Fibroblast of the conjunctiva (primary cell): ENCODE measurements at places on chromosomes 1 and 21.

DNA sequence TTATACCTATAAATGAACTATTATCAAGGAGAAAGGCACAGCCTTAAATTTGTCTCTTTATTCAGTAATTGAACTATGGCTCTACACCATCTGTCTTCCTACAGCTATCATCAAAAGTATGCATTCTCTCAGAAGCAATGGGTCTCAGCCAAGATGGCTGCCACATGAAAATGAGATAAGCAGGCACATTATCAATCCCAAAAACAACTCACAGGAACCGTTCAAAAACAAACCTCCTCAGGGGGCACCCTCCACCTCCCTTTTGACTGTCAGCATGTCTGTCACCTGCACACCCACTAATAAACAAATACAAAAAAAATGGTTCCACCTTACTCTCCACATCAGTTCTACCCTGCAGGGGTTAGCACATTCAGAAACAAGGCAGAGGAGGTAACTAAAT, 23.6 kb downstream of the KIAA0319L start:
- DNase-seq: no peak

- peak; percentile 28 for DNase-seq
These were observed 329.2 kb downstream of the TGFB2 start for GRCh38 chr1:218674280-218674773.

DNA sequence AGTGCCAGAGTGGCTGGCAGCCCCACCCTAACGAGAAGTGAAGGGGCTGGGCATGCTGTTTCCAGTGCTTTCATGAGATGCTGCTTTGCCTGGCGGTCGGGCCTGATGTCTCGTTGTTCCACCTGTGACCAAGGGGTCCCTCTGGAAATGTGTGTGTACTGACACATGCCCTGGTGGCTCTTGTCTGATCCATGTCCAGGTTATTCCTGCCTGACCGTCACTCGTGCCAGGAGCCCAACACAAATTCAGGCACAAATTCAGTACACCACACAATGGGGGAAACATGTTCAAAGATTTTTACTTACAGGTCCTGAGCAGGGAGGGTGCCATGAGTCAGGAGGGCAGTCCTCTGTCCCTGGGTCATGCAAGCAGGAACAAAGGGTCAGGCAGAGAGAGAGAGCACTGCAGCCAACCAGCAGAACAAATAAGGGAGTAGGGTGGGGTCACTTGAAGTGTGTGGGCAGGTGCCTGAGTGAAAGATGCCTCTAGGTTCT, 76.3 kb downstream of the ADARB1 start:
- no peak for DNase-seq

DNA sequence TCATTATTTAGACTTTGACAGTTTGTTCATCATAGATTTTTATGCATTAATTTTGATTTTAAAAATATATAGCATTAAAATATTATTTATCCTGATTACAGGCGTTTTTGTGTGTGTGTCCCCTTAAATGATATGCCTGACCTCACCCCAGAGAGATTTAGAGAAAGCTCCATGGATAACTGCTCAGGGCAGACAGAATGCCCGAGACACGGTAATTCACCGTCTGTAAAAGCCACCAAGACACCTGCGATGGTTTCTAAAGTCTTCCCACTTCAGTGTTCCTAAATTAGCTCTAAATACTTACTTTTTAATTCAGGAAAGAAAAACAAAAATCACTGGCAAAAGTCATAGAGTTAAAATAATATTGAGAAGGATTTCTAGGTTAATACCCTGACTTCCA, 350.6 kb upstream of the RUNX1 start:
- no peak for DNase-seq

GRCh38 chr1:212774584-212774983, 17.0 kb downstream of the NSL1 start:
- DNase-seq: no peak

DNA sequence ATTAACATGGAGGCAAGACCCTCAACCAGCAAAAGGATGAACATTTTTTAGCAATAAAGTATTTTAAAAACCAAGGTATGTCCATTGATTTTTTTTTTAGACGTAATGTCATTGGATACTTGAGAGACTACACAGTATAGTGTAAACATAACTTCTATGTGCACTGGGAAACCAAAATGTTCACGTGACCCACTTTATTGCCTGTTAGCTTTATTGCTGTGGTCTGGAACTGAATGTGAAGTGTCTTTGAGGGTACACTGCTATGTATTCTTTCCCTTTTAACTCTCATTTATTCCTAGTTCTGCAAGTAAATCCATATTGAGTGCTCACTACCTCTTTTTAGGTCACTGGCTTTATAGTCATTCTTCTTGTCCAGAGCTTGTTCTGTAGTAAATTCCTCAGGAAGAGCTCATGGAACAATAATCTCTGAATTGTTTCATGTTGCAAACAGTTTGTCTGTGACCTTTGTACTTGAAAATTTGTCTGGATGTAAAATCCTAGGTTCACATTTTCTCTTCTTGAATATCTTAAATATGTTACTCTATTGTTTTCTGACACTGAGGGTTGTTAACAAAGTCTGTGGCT, 20.6 kb downstream of the ABCD3 start:
- DNase-seq: no peak

DNA sequence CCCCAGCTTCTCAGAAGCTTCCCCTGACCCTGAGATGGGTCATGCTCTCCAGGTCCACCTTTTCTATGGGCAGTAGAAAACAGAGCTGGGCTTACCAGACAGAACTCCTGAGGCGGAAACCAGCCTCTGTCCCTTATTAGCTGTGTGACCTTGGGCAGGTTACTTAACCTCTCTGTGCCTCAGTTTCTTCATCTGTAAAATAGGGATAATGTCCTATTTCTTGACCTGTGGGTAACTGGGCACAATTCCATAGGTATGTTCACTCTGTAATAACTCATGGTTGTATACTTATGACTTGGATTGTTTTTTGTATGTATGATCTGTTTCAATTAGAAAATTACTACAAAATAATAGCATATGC, 57.1 kb upstream of the EDN2 start:
- DNase-seq: no peak

DNA sequence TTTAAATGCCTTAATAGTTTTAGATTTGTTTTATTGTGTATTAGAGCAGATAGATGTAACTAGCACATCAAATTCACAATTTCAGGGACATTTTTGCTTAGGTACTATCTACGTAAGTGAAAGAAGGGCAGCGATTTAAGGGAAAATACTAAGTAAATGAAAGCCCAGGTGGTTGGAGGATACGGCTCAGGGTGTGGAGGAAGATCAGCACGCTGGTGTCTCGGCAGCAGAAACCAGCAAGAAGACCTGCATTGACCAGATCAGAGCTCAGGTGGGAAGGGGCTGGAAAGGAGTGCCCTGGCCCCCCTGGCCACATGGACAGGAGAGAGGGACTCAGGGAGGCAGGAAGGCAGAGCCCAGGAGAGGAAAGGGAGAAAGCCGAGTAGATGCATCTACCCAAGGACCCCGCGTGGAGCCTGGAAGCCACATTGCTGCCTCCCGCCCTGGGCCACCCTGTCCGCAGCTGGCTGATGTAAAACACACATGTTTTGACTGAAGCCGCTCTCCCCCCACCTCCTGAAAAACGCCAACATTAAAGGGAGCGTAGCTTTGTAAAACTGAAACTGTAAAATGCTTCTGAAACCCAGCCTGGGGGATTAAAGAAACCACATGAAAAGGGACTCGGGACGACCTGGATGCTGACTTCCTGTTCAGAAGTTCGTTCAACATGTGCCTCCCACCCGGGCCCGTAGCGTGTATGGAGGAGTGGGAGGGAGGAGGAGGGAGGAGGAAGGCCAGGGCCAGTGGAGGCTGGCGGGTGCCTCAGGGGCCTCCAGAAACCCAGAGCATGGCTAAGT, 72.6 kb upstream of the TARDBP start:
- no peak for DNase-seq
